ENCODE measurements at places on chromosomes 1 and 21. TPM values are rescaled to one million over a fixed set of nuclear protein-coding genes. Genes with fewer than 3 reads are reported as not detected.

DNA sequence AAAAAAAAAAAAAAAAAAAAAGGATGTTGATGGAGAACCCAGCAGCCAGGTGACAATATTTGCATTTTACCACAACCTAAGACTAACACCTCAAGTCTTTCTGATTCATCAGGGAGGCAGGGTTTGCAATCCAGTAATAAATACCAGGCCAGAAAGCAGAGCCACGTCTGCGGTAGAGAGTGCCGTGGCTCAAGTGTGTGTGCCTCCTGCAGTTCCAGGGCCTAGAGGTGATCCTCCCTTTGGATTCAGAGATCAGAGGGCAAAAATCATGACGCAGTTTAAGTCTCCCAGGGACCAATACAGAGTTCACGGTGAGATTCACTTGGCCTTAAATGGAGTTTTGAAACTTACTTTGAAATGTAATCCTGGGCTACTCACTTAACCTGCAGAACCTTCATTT, 34.9 kb downstream of the TMCO4 start:
- DNase-seq: peak; percentile 43

GRCh38 chr1:63893976-63894375, 120.2 kb downstream of the ROR1 start:
- DNase-seq: peak; percentile 57

DNA sequence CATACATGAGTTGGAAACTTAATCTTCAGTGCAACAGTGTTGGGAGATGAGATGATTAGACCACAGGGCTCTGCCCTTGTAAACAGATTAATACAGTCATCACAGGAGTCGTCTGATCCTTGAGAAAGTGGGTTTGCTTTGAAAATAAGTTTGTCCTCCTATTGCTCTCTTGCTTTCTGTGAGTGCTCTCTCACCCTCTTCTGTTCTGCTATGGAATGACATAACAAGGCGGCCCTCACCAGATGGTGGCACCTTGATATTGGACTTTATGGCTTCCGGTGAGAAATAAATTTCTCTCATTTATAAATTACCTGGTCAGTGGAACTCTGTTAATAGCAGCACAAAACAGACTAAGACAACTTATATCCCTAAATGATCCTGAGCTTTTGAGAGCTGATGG, 353.6 kb downstream of the BRINP3 start:
- no peak for DNase-seq

DNA sequence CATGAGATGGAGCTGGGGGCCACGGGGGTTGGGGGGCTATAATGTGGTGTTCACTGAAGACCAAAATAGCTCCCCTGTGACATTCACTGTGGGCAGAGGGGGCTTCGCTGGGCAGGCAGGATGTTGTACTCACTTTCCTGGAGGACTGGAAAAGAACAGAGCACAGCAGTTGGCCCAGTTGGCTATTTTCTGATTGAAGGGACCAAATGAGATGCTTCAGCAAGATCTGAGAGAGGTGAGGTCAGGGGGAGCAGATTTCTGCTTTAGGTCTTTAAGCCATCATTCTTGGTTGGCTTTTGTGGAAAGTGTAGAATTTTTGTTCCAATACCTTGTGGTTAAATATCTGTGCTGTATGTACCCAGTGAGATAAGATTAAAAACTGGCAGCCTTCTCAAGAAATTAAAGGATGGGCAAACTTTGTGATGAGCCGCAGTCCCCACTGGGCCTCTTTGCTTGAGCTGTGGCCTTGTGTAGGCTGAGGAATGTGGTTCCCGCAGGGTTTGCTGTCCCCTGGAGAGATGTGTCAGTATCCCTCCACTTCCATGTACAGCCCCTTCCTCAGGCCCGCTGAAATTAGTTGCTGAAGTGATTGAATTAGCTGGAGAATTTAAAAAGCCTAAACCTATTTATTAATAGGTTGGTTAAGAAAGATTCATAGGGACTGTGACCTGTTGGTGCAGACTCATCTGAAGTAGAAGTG, 80.7 kb downstream of the ATP5PO start:
- DNase-seq: no peak

GRCh38 chr21:25986928-25987327, 183.6 kb downstream of the APP start:
- DNase-seq: no peak

DNA sequence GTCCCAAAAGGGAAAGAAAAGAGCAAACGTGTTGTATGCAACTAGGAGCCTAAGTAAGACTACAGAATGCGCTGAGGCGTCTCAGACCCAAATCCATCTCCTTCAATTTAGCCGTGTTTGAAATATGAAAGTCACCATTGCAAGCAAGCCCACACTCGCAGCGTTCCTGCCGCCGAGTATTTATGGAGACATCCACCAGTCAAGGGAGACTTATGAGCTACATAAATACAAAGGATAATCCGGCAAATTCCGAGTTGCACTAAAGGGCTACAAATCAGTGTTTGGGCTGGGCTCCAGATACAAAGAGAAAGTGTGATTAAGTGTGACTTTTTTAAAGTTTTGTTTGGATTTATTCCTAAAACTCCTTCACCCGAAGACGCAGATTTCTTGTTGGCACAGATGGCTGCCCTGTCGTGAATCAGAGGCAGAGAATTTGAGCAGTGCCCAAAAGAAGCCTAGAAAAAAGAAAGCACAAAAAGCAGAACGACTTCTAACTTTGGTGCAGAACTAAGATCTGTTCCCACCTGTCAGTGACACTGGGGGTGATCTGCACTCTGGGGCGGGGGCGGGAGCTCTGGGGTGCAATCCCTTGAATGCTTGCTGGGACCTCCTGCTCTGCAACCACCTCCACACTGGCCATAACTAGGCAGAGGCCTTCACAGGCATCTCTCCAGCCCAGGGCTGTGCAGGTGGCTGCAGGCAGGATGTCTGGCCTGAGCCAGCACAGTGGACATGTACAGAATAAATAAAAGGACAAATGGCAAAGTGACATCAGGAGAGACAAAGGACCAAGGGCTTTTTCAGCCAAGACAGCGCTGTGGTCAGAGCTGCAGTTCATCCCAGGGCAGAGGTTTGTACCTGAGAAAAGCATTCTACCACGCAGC, 489.7 kb downstream of the NPHP4 start:
- DNase-seq: no peak

- DNase-seq: no peak
Measured at GRCh38 chr1:93005252-93005598, 44.0 kb upstream of the DIPK1A start.

- DNase-seq: no peak
Measured at GRCh38 chr1:182485861-182486260, 35.9 kb downstream of the RGSL1 start.

Gene DNAJC11
- 35.6 TPM for total RNA-seq

Gene CA6
- not detected for total RNA-seq

Gene SLC1A7
- not detected for total RNA-seq

Gene PLD5
- total RNA-seq: 0.89 TPM

Data from kidney epithelial cell (primary cell).